ENCODE measurements at places on chromosomes 7 and 10. TPM values are rescaled to one million over a fixed set of nuclear protein-coding genes. Genes with fewer than 3 reads are reported as not detected.

The SPOCK2 gene
- total RNA-seq = 4.5 TPM

DNA sequence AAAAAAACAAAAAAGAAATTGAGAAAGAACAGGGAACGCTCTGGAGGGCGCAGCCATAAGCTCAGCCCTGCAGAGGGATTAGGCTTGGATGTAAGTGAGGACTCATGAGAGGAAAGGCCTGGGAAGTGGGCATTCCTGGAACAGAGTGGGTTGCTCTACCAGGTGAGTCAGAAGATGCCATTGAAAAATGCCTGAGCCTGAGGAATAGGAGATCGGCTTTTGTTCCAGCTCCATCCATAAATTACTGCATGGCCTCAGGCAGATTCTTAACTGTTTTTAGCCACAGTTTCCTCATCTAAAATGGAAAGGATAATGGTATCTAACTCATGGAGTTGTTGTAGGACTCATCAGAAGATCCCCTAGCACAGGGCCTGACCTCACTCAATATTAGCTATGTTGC is 1.1 kb upstream of the RGR start:
- DNase-seq = no peak

DNA sequence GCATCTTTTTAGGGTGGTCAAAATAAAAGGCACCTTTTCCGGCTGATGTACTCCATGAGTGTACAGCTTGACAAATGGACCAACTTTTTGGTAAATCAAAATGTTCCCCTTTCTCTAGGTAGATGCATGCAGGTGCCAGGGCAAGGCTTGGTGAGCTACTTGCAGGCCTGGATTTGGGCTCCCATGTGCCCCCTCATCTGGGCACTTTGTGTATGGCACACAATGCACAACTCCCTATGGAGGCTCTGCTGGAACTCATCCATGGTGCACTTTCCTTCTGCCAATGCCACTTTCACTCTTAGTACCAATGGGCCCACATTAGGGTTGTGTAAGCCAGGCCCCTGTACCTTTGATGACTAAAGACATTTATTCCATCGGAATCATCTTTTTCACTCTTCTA is 300.8 kb downstream of the SDHAF3 start:
- no peak for DNase-seq

GRCh38 chr7:29265208-29265923 is 70.8 kb downstream of the CHN2 start:
- no peak for DNase-seq

DNA sequence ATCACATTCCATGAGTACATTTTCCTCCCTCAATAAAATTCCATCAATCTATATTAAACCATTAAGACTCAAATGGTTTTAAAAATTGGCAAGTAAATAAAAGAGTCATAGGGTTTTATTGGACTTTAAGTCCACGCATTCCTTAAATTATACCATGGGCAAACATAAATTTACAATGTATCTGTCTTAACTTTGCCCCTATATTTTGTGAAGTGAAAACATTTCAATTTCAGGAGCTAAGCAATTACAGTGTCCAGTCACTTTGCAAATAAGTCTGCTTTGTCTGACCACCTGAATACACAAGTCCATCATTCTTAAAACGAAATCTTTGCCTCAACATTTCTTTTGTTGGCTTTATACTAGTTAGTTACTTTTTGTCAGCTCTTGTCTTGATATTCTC is 197.5 kb upstream of the SEMA3D start:
- DNase-seq = no peak

DNA sequence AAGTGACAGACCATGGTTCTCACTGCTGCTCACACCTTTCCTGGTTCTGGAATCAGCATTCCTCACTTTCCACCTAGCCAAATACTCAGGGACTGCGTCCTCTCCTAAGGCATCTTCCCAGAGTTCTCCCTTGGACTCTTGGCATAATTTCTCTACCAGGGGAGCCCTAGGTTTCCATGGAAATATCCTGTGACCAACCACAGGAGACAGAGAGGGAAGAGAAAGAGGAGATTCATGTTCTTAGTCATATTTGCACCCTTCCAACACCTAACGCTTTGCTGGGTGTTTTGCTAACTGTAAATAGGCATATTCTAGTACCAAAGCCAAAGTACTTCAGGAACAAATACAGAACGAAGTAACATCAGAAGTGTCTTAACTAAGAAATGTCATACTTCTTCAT is 28.6 kb downstream of the DENND11 start:
- DNase-seq = no peak

The RNF148 gene
- 1.5 TPM for total RNA-seq

The GIMAP5 gene
- total RNA-seq = 29.4 TPM

DNA sequence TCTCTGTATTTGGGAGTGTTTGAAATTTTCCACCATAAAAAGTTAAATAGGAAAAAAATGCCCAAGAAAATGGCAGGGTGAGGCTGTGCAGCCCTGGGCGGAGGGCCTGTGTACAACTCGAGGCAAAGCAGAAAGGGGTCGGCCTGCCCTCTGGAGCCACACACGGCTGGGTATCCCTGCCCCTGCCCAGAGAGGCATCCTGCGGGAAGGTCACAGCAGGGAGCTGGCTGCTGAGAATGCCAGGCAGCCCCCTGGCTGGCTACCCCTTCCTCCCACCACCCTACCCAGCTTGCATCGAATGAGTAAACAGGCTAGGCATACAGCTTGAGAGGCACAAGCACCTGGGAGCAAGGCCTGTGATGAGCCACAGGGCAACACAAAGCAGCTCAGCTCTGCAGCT is 46.1 kb downstream of the CAMK2B start:
- DNase-seq = peak; percentile 58

DNA sequence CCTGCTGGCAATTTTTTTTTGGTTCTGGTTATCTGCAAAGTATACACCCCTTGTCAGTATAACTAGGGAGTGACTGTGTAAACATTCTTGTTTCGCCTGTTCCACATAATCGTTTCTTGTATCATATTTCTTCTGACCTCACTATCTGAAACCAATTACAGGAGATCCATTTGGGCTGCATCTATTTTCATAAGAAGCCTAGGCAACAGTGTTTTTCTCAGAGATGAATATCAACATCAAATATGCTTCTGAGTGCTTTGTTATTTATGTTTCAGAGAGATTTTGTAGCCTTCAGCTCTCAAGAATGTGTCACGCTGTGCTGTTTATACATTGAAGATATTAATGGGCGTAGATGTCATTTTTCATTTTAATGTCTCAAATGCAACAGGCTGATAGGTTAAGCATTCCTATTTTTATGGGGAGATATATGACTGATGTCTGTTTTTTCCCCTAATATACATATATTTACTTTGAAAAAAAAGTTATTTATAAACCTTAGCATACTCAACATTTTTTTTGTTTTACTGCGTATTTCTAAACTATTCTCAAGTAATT is 115.5 kb downstream of the FOXP2 start:
- DNase-seq = no peak
